Stimulated activated naive CD8-positive, alpha-beta T cell treated with anti-CD3 and anti-CD28 coated beads, Interleukin-15, amount 100 ng/mL, for 72 hours (primary cell): ENCODE measurements at places on chromosomes 2 and 18.

DNA sequence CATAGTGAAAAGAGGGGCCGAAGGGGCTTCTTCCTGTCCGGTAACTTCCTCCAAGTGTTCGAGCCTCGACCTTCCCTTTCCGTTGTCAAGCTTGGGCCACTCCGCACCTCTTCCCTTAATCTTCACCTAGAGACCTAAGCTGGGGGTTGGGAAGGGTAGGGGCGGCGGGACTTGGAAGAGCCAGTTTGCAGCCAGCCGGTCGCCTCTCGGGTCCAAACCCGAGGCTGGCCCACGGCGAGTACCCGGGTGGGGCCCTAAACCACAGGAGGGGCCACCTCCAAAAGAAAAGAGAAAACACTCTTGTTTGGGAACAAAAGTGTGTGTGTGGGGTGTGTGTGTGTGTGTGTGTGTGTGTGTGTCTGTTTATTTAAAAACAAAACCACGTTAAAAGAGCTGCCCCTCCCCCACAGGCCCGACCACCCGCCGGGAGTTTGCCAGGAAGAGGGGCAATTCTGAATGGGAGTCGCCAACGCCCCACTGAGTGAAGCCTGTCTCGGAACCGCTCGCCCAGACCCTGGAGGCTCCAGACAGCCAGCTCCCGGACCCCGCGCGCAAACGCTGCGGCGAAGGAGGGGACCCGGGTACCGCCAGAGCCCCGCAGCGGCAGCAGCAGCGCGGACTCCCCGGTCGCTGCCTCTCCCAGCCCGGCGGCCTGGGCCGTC is 488 bp upstream of the RHOB start:
- DNase-seq = no peak

DNA sequence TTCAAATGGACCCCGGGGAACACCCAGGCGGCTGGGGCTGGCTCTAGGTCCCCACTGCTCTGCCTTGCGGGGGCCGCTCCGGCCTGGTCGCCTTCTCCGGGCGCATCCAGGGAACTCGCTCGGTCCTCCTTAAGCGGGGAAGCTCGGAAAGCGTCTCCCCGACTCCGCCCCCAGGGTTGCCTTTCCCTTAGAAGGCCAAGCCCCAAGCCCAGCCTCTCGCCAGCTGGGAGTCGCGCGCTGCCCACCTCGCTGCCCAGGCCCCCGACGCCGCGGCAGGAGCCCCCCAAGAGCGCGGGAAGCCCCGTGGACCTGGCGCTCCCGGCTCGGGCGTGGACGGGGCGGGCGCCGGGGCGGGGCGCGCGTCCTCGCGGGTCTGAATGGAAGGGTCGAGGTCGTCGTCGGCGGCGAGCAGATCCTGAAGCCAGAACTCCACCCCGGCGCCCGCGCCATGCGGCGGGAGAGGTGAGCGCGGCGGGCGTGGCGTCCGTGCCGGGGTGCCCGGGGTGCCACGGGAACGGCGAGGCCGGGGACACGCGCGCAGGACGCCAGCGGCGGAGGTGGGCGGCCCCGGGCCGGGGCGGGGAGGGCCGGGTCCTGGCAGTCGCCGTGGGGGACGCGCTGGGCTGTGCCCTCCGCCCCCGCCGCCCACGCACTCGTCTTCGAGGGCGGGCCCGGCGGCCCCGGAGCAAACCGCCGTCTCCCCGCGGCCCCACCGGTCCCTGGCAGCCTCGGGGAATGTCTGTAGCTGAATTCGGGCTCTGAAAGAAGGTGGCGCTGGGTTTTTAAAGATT is at the start of gene BOK:
TSS of gene BOK (plus strand) at position 214 of the 791 bp plus-strand sequence. CDS start 739 bp downstream, outside the sequence.
- no peak for DNase-seq

- DNase-seq = no peak
These were observed 71.2 kb upstream of the AFF3 start for GRCh38 chr2:100213595-100213994.

DNA sequence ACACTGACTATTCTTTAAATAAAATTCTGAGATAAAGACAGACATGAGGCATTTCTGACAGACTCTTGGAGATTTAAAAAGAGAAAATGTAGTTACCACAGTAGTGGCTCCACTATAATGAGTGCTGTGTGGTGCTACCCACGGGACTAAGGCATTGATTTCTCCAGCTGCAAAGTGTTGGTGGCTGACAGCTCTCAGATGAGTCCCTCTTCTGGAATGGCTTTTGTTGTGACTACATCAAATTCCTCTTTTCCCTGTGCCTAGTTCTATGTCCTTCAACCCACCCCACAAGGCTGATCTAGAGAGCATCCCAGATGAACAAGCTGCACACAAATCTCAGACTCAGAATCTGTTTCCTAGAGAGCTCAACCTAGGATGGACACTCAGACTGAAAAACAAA is 884.8 kb upstream of the ZEB2 start:
- no peak for DNase-seq

GRCh38 chr18:9062418-9062751 is 40.1 kb upstream of the NDUFV2 start:
- no peak for DNase-seq

DNA sequence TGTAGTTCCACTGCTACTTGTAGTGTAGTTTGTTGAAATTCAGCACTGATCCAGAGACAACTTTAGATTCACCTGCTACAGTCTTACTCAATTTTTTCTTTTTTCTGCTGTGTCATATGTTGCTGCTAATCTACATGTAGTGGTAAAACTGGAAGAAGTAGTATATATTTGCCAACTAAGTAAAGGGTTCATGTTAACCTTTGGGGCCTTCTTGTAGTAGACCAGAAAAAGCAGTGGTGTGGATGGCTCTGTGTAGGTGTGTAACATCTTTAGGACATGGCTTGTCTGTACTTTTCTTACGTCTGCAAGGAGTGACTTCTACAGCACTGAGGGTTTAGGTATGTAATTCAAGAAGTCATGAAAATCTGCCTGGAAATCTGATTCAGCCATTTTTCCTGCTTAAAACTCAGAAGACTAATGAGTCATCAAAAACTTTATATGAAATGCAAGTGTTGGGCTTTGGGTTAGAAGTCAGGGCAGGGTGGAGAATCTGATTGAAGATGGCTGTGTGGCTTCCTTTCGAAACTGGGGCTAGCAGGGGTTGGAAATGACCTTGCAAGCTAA is 8.4 kb downstream of the PTPRM start:
- DNase-seq = no peak

- no peak for DNase-seq
These were observed 207.2 kb downstream of the ZBTB7C start for GRCh38 chr18:48202006-48202348.

GRCh38 chr18:902229-902628 is 2.4 kb upstream of the ADCYAP1 start:
- DNase-seq = no peak

GRCh38 chr2:37472959-37473358 is 128.5 kb downstream of the QPCT start:
- DNase-seq = no peak

DNA sequence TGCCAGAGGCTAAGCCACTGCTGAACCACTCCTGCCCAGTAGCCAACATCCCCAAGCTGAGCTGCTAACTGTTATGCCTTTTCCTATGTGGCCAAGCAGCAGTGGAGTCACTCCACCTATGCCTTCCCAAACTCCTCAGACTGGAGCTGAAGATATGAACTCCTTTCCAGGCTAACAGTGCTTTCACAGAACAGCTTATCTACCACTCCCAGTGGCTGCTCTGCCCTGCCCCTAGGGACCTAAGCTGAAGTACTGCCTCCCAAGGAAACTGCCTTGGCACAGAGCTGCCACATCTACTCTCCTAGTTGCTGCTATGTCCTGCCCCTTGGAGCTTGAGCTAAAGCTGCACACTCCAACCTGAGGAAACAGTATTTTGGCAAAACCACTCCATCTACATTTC is 275.9 kb downstream of the RBM43 start:
- no peak for DNase-seq

DNA sequence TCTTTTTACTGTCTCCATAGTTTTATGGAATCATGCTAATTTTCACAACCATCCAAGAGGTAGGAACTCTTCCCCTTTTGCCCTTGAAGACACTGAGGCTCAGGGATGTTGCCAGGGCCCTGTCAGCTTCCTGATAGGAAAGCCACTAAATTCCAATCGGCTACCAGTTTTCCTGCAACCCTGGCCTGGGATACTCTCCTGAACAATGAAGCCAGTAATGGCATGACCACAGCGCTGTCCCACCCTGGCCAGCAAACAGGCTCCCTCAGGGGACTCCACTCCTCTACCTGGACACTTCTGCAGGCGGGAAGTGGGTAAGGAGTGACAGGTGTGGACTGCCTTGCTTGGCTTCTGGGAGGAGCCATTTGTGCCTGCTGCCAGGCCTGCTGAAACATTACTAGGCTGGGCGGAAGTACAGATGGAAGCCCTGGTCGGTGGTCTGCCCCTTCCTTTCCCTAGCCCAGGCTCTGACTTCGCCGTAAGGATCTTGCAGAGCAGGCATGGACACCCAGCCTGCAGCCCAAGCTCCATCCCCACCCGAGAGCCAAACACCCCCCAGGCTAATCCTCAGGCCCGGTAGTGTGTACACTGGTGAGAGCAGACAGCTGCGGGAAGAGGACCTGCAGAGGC is 78.8 kb upstream of the SMAD2 start:
- no peak for DNase-seq

- DNase-seq = no peak
These were observed 19.6 kb upstream of the REV1 start for GRCh38 chr2:99509387-99509786.

DNA sequence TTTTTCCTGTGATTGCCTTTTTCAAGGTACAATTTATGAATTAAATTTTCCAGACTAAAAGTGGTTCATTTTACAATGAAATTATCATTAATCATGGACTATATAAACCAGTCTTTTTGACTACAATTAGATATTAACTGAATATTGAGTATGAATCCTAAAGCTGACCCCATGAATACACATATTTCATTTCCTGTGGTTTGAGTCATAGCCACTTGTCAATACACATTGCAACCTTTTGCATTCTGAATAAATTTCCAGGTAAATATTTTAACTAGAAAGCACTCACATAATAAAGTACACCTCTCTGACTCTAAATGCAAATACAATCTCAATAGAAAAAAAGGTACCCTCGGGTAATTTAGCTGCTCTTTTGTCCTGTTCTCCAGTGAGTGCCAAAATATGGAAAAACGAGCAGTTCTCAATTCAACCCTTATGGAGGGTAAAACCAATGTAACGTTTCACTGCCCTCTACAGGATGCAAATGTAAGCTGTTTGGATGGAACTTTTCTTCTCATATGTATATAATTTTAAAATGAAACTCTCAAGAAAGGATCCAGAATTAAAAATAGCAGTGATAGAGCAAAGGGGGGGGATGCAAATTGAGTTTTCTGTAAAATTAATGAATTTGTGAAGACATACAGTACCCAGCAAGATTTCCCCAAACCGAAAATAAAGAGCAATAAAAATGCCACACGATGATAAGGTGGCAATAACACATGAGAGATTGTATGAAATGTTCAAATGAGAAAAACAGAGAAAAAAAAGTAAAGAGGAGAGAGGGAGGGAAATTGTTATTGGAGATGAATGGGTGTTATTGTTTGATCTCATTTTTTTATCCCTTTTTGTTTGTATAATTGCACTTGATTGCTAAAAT is 1795.7 kb upstream of the PIK3C3 start:
- no peak for DNase-seq

- no peak for DNase-seq
These were observed 1557.2 kb upstream of the ZEB2 start for GRCh38 chr2:146077156-146077555.

DNA sequence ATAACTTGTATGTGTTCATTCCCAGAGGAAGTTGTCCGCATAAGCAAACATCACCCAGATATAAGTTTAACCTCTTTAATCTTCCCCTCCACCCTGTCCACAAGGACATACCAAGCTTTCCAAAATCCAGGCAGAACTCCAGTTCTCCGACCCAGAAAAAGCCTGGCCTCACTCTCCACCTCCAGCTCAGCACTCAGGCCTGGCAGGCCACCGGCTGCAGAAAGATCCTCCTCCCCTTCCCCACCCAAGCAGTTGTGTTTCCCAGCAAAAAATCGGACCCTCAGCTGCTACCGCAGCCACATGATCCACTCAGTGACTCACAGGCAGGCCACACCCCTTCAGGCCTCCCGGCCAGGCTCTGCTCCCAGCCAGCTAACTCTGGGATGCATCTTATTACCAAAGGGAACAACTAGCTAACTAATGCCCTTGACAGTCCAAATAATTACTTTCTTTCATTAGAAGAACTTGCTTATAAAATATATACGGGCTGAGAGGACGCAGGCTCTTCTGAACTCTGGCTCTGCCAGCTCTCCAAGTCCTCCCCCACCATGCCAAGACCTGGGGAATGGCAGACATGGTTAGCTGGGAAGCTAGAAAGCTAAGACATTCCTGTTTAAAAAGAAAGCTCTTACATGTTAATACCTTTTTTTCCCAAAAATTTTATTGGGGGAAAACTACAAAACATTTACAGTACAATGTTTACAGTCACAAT is 4.5 kb downstream of the ZFP36L2 start:
- DNase-seq = peak; percentile 72

DNA sequence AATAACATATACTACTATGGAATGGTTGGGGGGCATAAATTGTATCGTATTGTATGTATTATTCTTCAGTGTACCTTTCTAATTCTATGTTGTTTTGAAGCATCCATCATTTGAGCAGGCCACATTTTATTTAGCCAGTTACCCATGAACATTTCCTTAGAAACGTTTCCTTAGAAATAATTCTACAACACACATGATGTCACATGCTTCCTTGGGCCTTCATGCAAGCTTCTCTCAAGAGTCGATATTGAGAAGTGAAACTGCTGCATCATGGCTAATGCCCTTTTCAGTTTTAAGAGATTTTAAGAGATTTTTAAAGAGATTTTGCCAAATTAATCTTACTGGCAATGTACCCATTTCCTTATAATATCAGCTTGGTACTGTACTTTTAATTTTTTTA is 63.9 kb downstream of the ALPK2 start:
- no peak for DNase-seq

- peak; percentile 4 for DNase-seq
These were observed 180.9 kb upstream of the ACVR2A start for GRCh38 chr2:147663962-147664361.

GRCh38 chr2:111632661-111633060 is 251.3 kb downstream of the ANAPC1 start:
- DNase-seq = peak; percentile 4

DNA sequence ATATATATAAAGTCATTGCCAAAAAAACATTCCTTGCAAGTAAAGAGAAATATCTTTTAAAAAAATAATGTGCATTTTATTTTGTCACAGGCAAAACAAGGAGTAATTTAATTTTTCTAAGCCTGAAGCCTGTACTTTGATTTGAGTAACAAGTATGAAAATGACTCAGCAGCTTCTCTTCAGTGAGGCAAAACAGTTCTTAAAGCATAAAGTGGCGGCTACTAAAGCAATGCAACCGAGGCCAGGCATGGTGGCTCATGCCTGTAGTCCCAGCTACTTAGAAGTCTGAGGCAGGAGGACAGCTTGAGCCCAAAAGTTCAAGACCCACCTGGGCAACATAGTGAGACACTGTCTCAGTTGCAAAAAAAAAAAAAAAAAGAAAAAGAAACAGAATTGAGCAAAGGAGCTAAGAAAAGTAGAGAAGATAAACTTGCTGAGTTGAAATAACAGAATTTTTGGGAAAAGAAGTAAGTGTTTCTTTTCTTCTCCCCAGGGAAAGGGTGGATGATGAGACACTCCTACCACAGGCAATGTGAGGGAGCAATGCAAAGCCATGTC is 29.6 kb downstream of the DOK1 start:
- no peak for DNase-seq

- no peak for DNase-seq
These were observed 25.1 kb downstream of the TTC39C start for GRCh38 chr18:24039671-24040070.
